ENCODE measurements at places on chromosomes 1 and 21. TPM values are rescaled to one million over a fixed set of nuclear protein-coding genes. Genes with fewer than 3 reads are reported as not detected.

The SSX2IP gene
- 19.5 TPM for total RNA-seq

GRCh38 chr1:198829944-198830343, 191.1 kb downstream of the PTPRC start:
- DNase-seq: no peak

DNA sequence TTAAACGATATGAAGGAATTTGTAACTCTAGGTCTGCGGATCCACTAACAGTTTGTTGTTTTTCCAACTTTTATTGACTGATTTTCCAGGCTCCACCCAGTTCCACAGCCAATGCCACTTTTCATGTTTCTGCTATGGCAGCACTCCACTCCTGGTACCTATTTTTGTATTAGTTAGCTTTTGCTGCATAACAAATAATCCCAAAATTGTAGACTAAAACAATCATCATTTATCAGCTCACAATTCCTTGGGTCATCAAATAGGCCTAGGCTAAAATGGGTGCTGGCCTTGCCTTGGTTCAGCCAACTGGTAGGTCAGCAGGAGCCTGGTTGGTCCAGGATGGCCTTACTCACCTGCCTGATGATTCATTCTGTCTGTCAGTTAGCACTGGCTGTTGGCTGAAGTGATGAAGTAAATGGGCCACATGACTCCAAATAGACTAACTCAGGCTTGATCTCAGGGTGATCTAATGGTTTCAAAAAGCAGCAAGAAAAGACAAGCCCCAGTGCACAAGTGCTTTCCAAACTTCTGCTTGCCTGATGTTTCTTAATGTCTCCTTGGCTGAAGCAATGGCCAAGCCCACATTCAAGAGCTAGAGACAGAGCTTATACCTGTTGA, 3.2 kb upstream of the C8B start:
- DNase-seq: no peak

GRCh38 chr1:236416165-236416564, 22.1 kb downstream of the EDARADD start:
- DNase-seq: no peak

GRCh38 chr1:207649865-207650580, 5.1 kb downstream of the CR1L start:
- DNase-seq: no peak

The DAB1 gene
- 0.17 TPM for total RNA-seq

DNA sequence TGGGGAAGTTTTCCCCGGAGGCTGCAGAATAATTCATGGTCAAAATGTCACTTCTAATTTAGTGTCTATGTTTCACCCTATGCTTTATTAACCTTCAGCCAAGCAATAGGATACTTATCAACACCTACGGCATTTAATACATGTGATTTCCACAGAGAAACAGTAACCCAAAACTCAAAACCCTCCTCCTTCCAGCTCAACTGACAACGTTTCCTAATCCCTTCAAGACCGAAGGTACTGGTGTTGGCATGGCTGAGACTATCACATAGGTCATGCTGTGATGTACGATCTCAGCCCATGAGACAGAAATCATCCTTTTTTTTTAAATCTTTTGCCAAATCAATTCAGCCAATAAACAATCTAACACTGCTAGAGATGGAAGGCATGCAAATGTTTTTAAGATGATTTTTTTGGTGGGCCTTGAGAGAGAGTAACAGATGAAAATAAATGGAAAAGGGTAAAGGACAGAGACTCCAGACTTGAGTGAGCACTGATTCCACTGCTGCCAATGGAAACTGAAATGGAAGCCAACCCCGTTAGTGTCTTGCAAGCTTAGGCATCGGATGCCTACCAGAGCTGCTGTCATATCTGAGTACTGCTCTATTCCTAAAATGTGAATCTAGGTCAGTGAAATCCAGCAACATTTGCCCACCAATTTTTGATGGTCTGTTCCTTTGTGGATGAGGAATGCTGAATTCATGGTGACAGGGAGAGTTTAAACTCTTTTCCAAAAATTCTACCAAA, 63.4 kb upstream of the BCL10 start:
- DNase-seq: no peak

The CCDC24 gene
- 1.0 TPM for total RNA-seq

Measured in NCI-H460 (cell line).